ENCODE measurements at places on chromosomes 12 and 14.

- no peak for DNase-seq
Measured at GRCh38 chr12:122635471-122635870, 67.7 kb downstream of the HCAR2 start.

DNA sequence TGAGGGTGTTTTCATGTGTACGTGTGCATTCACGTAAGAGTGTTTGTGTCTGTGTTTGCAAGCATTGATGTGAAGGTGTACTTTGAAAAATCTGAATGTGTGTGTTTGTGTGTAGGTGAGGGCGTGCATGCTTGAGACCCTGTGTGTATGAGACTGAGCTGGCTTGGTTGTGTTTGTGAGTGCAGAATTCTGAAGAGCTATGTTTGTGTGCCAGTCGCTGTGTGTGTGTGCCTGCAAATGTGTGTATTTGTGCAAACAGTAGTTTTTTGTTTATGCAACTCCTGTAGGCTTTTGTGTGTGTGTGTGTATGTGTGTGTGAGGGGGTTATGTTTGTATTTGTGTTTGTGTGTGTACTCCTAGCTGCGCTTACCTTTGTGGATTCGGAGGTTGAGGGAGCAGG, 1.7 kb upstream of the LHX5 start:
- DNase-seq = no peak

- DNase-seq = no peak
Measured at GRCh38 chr14:61219256-61219655, 61.9 kb downstream of the TMEM30B start.

DNA sequence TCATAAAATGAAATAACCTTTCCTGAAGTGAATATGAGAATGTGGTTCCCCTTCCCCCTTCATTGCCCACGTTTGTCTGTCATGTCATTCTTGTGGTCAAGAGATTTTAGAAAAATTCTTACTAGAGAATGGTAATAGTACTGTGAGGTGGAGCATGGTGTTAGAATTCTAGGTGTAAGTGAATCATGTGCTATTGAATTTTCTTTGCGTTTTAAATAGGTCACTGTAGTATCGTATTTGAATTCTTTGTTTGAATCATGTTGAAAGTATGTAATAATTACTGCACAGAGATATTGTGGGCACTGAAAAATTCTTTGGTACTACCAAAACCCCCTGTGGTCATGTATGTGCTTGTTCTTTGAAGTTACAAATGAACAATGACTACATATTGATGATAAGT, 49.9 kb downstream of the FUT8 start:
- DNase-seq = peak; percentile 2

DNA sequence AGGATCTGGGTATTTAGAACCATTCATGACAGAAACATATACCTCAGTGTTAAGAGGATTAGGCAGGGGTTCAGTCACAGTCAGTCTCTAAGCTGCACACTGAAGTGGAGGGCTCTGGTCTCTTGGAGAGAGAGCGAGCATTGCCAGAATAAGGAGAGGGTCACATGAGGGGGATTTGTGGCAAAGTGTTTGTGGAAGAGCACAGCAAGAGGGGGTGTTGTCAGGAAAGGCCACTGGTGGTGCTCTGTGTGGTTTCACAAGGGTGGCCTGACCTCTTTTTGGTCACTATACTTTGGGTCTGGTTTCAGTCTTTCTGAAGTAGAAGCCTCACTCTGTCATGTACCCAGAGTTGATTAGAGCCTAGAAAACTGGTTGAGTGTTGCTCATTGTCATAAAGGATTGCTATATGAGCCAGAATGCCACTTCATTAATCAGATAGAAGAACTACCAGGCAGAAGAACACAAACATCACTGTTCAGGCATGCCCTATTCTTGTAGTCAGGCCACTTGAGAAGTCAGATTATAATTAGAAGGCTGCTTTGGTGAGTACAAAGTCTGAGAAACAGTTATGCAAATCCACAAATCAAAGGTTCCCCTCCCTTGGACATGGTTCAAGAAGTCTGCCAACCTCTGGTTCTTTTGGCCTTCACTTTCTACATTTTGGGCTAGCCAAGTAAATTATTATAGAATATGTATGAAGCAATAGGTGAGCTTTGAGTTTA, 8.4 kb downstream of the TMEM19 start:
- DNase-seq = no peak

GRCh38 chr14:24070285-24071143, 848 bp upstream of the CPNE6 start:
- no peak for DNase-seq

- DNase-seq = peak; percentile 35
Measured at GRCh38 chr12:4148418-4149056, 125.0 kb upstream of the CCND2 start.

GRCh38 chr14:22878271-22879246, 4.5 kb upstream of the REM2 start:
- no peak for DNase-seq

DNA sequence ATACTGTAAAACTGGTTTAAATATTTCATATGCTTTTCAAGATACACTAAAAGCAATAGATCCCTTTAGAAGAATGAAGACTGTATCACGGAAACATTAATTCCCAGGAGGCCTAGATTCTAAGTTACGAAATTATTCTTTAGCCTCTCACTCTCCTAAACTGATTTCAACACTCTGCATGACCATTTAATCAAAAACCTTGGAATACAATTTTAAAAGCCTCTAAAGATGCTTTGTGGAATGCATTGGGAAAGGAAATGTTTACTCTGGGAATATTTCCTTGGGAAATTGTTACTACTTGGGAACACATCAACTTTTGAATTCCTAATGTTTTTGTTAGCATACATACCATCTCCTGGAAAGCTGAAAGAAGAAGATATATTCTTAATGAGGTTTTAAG, 255.7 kb upstream of the FAR2 start:
- DNase-seq = no peak

- DNase-seq = no peak
Measured at GRCh38 chr14:53055003-53055402, 98.1 kb downstream of the DDHD1 start.

- DNase-seq = no peak
Measured at GRCh38 chr12:88918161-88918560, 337.9 kb upstream of the KITLG start.

GRCh38 chr12:51531978-51532497, 59.0 kb upstream of the SCN8A start:
- DNase-seq = peak; percentile 49

DNA sequence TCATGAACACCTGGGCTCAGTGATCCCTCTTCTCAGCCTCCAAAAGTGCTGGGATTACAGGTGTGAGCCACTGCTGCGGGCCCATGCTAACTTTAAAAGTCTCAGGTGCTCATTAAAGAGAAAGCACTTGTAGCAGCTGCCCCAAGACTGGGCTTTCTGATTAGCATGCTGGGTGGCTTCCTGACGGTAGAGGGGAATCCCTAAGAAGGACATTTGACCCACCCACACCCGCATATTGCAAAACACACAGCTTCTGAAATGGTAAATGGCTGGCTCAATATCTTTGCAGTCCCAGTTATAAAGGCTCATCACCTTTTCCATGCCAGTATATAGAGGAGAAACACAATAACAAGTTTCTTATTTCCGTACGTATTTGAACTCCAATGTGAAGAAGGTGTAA, 19.3 kb upstream of the BICD1 start:
- DNase-seq = no peak

- no peak for DNase-seq
Measured at GRCh38 chr12:46671102-46671501, 154.7 kb downstream of the SLC38A4 start.

- DNase-seq = peak; percentile 75
Measured at GRCh38 chr14:49999146-49999761, 106.4 kb downstream of the ARF6 start.

GRCh38 chr12:39611818-39612217, 7.8 kb downstream of the ABCD2 start:
- DNase-seq = no peak

DNA sequence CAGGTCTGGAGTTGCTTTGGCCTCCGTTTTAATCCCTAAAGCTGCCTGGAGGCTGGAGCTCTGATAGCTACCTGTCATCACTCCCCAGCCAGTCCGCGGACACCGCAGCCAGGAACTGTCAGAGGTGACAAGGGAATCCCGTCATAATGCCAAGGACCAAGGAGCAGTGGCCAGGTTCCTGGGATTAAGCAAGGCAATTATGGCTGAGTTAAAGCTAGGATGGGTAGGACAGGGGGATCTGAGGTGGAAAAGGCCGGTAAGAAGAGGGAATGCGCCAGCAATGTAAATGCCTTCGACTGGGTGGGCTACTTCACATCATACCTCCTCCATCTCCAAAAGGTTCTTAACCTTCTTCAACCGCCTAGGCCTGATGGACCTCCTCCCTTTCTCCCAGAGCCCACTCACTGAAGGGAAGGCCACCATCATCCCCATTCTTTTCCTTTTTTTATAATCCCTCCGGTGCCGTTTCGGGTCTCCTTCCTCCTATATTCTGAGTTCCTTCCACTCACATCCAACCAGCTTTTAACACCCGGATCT, 1.9 kb downstream of the PPP1R3E start:
- no peak for DNase-seq

- DNase-seq = no peak
Measured at GRCh38 chr12:45779936-45780335, 50.4 kb downstream of the ARID2 start.

- DNase-seq = no peak
Measured at GRCh38 chr14:44339231-44339630, 167.9 kb downstream of the FSCB start.

DNA sequence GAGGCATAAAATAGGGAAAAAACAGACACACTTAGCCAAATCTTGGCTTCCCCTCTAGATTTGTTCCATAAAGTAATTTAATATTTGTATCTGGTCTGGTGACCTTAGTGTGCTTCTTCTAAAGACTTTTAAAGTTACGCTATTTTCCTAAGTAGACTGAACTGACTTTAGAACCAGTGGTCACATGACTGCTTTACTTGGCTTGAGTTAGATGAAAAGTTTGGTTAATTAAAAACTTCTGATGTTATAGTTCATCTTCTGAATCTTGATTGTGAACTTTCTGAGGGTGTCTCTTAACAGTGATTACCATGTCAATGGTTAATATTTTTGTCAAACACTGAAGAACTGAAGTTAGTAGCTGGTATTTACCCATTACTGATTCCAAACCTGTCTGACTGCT, 2.6 kb downstream of the BBS10 start:
- no peak for DNase-seq

GRCh38 chr12:121996050-121996944, 25.4 kb upstream of the BCL7A start:
- no peak for DNase-seq

- DNase-seq = no peak
Measured at GRCh38 chr14:60116181-60116580, 24.5 kb downstream of the PCNX4 start.

- DNase-seq = no peak
Measured at GRCh38 chr12:128259556-128260070, 7.4 kb upstream of the TMEM132C start.

DNA sequence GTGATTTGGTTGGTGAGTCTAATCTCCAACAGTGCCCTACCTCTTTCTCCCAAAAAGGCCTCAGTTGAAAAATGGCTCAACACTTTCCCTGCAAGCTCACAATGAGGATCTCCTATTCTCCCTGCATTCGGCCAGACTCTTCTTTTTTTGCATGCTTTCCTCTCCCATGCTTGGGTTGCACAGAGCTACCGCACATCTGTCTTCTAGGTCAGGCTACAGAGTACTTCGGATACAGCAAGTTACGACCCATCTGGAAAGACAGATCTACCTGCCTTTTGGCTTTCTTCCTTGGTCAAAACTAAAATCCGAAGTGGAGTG, 305 bp upstream of the SLC16A7 start:
- DNase-seq = no peak

GRCh38 chr14:50031602-50032313, 84.6 kb downstream of the VCPKMT start:
- DNase-seq = no peak

- no peak for DNase-seq
Measured at GRCh38 chr14:103856105-103856504, 8.7 kb upstream of the PPP1R13B start.

DNA sequence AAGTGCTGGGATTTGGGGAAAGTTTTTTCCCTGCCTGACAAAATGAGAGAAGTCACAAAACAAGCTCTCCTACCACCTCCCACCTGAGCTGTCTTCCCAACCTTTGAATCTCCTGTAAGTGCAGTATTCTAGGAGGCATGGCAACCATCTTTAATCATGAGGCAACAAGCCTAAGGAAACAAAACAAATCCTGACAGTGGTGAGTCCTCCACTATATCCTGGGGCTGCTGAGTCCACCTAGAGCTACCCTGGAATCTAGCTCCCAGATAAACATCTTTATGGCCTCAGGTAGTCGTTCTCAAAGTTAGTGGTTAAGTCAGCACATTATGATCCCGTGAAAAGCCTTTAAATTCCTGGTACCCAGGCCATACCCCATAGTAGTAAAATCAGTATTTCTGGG, 22.3 kb upstream of the ACTN1 start:
- no peak for DNase-seq

GRCh38 chr14:102774391-102775153, 2.7 kb upstream of the TRAF3 start:
- DNase-seq = peak; percentile 49

DNA sequence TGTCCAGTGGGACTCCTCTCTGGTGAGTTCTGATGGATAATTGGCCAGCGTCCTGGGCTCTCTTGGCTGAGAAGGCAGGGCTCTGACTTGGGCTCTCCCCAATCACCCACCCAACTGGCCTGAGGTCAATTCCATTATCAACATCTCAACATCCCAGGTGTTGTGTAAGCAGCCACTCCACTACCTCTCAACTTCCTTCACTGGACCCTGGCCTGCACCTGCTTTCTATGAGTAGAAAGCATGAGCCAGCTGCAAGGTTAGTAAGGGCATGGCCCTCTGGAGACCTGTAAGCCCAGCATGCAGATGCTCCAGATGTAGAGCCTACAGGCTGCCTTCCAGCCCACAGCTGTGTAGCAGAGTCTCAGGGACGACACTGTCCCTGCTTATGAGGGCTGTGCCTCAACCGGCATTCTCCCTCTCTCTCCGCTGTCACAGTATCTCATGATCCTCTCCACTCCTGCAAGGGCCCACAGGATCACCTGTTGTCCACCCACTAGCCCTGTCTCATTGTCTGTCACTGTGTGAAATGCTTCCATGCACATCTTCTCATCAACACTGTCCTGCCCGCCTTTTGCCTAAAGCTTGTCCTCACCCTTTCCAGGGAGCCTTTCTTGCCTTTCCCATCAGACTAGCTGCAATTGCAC, 5.4 kb upstream of the KRT81 start:
- DNase-seq = no peak

DNA sequence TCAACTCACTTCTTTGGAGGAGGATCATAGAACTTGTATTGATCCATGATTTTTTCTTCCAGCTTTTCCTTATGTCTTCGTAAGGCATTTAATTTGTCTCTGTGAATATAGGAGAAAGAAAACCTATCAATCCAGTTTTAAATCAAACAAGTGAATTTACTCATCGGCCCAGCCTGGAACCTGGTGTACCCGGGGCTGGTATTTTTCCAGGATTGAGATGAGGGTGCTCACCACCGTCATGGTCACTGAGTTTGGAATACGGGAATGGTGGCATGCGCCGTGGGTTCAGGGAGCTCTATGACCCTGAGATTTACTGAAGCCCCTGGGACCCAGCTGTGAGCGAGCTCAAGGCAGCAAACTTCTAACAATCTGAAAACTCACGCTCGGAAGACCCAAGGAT, 46.5 kb upstream of the GPR68 start:
- no peak for DNase-seq

GRCh38 chr12:93888964-93889363, 211.8 kb downstream of the CRADD start:
- DNase-seq = no peak

GRCh38 chr14:49303946-49304516, 282.1 kb downstream of the RPS29 start:
- no peak for DNase-seq
